B cell (primary cell): ENCODE measurements at places on chromosomes 13 and 19.

DNA sequence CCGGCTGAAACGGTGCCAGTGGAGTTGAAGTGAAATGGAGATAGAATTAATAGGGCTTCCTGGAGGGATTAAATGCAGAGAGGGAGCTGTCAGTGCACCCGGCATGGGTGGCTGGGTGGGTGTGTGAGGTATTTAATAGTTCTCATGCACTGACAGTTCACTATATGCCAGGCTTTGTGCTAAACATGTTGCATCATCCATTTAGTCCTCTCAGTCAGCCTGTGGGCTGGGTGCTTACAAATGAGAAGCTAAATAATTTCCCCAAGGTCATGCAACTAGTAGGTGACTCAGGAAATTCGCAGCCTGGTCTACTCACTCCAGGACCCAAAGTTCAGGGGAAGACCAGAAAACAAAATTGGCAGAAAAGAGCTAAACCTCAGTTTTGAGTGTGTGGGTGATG, 63.5 kb upstream of the SPATA13 start:
- H3K27me3 ChIP-seq: no peaks in the 10 kb centered on the region
- H3K4me1 ChIP-seq: no peaks in the 10 kb centered on the region
- DNase-seq: no peak
- H3K36me3 ChIP-seq: no peaks in the 10 kb centered on the region
- no peak overlapping the region for H3K4me3 ChIP-seq

- no peak overlapping the region for H3K4me3 ChIP-seq
- no peaks in the 10 kb centered on the region for H3K36me3 ChIP-seq
- H3K4me1 ChIP-seq: no peaks in the 10 kb centered on the region
- DNase-seq: no peak
- no peaks in the 10 kb centered on the region for H3K27me3 ChIP-seq
Measured at GRCh38 chr13:34391076-34391475, 551.0 kb upstream of the NBEA start.

DNA sequence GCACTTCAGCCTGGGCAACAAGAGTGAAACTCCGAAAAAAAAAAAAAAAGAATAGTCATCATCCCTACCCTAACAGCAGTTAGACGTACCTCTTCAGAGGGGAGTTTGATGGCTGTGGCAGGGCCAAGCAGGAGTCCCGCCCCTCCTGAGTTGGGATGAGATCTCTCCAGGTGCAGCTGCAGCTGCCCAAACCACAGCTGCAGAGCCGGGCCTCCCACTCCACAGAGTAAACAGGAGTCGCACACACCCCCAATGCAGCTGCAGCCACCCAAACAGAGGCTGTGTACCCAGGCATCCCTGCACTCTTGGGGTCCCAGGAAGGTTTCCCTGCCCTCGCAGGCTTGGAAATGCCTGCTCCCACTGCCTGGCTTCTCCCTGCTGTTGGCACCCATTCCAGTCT, 17.4 kb upstream of the MLLT1 start:
- no peaks in the 10 kb centered on the region for H3K36me3 ChIP-seq
- H3K4me1 ChIP-seq: no peaks in the 10 kb centered on the region
- no peak overlapping the region for H3K27ac ChIP-seq
- no peak for DNase-seq
- H3K4me3 ChIP-seq: no peak overlapping the region

- no peak overlapping the region for H3K27ac ChIP-seq
- H3K36me3 ChIP-seq: no peaks in the 10 kb centered on the region
- no peaks in the 10 kb centered on the region for H3K27me3 ChIP-seq
- no peak overlapping the region for H3K4me3 ChIP-seq
- peaks cover 81% of the 10 kb centered on the region for H3K4me1 ChIP-seq
Measured at GRCh38 chr19:2633693-2634075, 68.8 kb downstream of the GNG7 start.
